ENCODE measurements at places on chromosomes 16 and 17.

GRCh38 chr17:66507982-66508760 is 205.8 kb downstream of the PRKCA start:
- DNase-seq, result no peak

DNA sequence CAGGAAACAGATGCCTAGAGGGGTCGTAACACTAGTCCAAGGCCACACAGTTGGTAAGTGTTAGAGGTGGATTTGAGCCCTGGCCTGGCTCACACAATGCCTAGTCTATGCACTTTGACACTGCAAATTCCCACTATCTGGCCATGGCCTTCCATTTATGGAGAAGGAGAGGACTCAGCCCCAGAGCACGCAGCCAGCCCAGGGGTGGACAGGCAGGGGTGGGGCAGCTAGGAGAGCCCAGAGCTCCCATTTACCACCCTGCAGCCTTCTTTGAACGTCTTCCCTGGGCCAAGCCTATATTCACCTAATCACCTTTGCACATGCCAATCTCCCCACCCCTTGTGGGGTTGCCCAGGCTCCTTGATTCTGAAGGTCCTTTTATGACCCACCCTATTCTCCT is 81.2 kb downstream of the DYNLRB2 start:
- DNase-seq, result no peak

DNA sequence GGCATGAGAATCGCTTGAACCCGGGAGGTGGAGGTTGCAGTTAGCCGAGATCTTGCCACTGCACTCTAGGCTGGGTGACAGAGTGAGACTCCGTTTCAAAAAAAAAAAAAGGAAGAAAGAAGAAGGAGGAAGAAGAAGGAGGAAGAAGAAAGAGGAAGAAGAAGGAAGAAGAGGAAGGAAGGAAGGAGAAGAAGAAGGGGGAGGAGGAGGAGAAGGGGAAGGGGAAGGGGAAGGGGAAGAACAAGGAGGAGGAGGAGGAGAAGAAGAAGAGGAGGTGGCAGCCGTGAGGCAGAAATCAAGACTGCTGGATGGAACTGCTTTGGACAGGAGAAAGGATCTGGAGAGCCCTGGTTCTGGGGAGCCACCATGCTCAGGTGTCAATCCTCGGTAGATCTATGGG is 29.7 kb upstream of the PEMT start:
- DNase-seq, result no peak

GRCh38 chr17:77572851-77573250 is 385.7 kb upstream of the TNRC6C start:
- no peak for DNase-seq

GRCh38 chr16:25107466-25107792 is 4.1 kb upstream of the LCMT1 start:
- peak; percentile 11 for DNase-seq

GRCh38 chr17:17077861-17078732 is 35.8 kb downstream of the MPRIP start:
- DNase-seq, result no peak

- no peak for DNase-seq
Observed at GRCh38 chr17:70653850-70654249, 484.5 kb downstream of the KCNJ2 start.

- no peak for DNase-seq
Observed at GRCh38 chr16:57614944-57615343, 13.5 kb upstream of the ADGRG1 start.

DNA sequence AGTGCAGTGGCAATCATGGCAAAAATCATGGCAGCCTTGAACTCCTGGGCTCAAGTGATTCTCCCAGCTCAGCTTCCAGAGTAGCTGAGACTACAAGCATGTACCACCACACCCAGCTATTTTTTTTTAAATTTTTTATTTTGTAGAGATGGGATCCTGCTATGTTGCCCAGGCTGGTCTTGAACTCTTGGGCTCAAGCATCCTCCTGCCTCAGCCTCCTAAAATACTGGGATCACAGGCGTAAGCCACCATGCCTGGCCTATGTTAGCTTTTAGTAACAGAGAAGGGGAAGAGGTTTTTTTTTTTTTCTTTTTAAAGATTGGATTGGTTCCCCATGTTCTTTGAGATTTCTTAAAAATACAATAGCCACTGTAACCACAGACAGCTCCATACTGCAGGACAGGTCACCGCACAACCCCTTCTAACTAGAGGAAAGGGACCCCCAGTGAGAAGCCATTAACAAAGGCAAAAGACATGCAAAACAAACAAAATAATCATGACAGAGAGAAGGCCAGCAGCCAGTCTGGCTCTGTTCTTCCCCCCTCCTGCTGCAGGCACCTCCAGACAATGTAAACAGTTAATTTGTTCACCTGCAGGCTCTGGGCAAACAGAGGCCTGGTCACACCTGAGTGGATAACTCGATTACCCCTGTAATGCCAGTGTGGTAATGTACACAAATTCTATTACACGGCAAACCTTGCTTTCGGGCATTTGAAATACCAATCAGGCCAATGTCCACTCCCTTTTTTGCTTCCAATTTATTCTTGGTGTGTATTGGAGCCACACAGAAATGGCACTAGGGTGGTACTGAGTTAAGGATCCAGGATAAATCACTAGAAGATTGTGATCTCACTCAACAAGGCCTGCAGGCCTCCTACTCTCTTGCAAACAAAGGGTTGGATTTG is 52.9 kb downstream of the SNX11 start:
- peak; percentile 21 for DNase-seq

- no peak for DNase-seq
Observed at GRCh38 chr17:59353936-59354755, 22.7 kb downstream of the YPEL2 start.

DNA sequence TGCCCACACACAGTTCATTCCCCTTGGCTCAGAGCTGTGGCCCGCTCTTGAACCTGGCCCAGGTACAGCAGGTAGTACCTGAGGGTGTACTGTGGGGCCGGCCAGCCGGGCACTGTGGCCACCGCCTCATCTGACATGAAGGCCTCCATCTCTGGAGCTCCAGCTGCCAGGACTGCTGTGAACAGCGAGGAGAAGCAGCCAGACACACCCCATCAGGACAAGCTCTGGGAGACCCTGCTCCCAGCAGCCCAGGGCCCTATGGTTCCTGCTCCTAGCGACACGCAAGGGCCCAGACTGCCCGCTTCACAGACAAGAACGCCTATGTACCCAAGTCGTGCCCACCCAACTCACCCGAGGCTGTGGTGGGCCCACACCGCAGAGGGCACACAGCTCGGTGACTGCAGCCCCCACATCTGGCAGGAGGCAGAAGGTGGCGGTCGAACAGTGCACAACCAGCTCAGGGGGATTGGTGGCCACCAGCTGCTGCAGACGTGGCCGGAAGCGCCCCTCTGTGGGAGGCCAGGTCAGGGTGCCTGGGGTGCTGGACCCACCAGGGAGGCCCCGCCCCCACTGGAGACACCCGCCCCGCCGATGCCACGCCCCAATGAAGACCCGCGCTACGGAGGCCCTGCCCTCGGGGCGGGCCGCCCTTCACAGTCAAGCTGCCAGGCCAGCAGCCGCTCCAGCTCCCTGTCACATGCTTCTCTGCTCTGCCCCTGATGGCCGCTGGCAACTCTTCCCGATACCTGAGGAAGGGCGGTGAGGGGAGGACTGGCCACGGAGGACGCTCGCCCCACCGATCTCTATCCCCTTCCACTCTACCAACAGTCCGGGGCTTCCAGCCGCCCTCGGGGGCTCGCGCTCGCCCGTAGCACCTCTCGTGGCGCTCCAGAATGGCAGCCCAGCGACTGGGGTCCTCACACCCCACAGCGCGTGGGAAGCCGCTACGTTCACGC is 1.1 kb upstream of the STUB1 start:
- peak; percentile 80 for DNase-seq

DNA sequence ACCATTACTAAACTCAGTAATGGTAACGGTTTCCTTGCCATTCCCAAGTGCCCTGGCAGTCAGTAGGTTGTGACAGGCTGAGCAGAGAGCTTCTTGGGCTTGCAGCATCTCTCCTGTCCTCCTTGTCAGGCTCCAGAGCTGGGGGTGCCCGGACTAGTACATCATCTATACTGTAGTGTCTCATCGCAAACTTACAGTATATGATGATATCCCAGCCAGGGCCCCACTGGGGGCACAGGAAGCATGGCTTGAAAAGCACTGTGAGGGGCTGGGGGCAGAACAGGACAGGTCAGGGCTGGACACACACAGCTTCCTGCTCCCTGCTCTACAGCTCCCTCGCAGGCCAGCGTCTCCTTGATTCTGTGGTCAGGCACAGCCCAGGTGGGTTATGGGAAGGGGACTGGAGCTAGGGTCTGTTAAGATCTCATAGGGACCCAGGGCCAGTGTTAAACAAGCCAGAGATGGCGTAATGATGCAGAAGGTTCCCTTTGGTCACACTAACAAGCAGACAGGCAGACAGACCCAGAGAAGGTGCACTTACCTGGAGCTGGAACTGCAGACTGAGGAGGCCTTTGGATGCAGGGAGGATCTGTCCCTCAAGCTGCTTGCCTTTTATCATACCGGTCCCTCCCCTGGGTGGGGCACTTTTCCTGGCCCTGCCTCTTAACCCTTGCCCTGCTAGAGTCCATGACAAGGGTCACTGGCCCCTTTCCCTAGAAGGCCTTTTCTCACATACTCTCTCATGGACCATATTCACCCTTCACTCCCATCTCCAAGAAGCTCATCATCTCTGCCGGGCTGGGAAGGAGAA is 6.8 kb downstream of the ERAL1 start:
- DNase-seq, result no peak

DNA sequence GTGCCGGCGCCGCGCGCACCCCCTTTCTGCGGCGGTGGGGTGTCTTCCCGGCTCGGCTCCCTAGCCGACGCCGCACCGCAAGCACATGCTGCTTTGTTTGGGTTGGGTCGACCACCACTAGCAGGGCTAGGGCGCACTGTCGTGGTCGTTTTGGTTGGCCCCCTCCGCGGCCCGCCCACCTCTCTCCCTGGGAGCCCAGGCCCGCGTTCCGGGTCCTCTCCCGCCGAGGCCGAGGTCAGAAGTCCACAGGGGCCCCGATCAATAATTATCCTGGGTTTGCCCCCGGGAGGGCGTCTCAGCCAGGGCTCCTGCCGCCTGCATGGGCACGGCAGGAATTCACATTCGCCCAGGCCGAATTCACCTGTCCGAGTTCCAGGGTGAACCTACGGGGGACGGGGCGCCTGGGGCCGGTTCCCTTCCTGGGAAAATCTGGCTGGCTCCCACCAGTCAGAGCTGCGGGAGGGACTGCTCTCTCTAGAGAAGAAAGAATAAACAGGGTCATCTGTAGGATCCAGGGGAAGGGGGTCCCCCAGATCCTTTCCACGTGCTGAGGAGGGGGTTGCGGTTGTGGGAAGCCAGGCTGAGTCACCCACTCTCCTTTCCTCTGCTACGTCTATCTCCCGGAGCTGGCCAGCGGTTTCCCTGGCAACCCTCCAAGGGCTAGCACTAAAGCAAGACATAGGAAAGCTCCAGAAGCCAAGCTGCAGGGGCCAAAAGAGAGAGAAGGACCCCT is 584 bp upstream of the STAT5B start:
- DNase-seq, result peak; percentile 81

DNA sequence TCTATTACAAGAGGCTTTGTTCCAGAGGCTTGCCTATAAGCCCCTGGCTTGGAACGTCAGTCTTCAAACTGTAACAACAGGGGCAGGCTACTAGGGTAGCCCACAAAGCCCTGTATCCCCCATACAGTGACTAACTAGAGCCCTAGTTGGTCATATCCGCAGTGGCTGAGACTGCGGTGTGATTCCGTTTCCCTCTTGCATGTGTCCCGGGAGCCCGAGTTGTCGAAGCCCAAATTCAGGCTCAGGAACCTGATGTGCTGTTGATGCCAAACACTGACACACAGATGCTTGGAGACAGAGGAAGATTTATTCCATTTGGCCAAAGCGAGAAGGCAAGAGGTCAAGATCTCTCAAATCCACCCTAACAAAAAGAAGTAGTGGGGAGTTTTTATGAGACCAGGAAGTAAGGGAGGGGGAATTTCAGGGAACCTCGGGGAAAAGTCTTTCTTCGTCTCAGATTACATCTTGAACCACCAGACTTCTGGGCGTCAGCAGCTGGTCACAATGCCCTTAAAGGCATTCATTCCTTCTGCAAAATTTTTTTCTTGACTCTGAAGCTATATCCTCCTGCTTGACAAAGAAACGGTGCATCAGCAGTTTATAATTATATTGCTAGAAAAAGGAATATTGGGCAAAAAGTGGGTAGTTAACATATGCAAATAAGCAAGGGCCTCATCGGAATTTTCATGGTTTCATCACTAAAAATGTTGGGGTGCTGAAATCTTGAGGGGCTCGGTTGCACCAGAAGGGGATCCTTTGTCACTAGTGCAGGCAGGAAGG is 879 bp downstream of the SLFN5 start:
- DNase-seq, result peak; percentile 34

- no peak for DNase-seq
Observed at GRCh38 chr16:73921295-73921694, 375.3 kb upstream of the PSMD7 start.

- DNase-seq, result no peak
Observed at GRCh38 chr17:50272246-50272645, 2.0 kb upstream of the TMEM92 start.

- DNase-seq, result no peak
Observed at GRCh38 chr17:69588316-69588715, 173.8 kb downstream of the MAP2K6 start.

DNA sequence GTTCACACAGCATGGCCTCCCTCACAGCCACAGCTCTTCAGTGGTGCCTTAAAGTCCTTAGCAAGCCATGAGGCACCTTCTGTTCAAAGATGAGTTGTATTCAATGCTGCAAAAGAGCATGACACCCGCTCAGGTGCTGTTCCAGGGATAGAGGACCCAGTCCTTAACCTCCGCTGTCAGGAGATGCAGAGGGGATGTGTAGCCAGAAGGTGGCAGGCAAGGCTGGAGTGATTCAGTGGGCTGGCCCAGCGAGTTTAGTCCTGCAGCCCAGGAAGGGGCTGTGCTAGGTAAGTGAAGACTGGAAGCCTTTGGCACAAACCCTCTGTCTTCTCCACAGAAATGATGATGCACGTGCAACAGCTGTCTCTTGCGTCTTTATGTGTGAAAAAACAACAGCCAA is 25.0 kb upstream of the ADAM11 start:
- no peak for DNase-seq

- DNase-seq, result no peak
Observed at GRCh38 chr17:66667491-66668030, 167.4 kb upstream of the CACNG5 start.

GRCh38 chr16:1054660-1055556 is 17.6 kb upstream of the SSTR5 start:
- peak; percentile 61 for DNase-seq

DNA sequence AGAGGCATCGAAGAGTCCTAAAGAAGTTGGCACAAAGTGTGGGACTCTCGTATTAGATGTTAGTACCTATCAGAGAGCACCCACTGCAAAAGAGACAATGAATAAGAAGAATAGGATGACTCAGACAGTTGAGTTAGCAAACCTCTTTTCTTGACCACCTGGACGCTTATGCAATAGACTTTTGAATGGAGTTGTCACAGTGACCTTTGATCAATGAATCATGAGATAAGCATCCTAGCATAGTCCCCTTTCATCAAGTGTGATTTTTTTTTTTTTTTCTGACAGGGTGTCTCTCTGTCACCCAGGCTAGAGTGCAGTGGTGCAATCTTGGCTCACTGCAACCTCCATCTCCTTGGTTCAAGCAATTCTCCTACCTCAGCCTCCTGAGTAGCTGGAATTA is 1417.9 kb upstream of the GOT2 start:
- DNase-seq, result no peak

GRCh38 chr16:60031740-60032139 is 1297.6 kb upstream of the GOT2 start:
- no peak for DNase-seq

All from thyroid gland (tissue), 4 donors.